ENCODE measurements at places on chromosomes 4 and X.

GRCh38 chr4:183602557-183603027, 56.4 kb downstream of the RWDD4 start:
- no peak for DNase-seq

- peak; percentile 52 for DNase-seq
These were observed 719.2 kb downstream of the FSTL5 start for GRCh38 chr4:161444626-161445025.

GRCh38 chr4:48777739-48778138, 2.3 kb downstream of the FRYL start:
- no peak for DNase-seq

GRCh38 chr4:83219344-83220331, 65.0 kb downstream of the COQ2 start:
- no peak for DNase-seq

DNA sequence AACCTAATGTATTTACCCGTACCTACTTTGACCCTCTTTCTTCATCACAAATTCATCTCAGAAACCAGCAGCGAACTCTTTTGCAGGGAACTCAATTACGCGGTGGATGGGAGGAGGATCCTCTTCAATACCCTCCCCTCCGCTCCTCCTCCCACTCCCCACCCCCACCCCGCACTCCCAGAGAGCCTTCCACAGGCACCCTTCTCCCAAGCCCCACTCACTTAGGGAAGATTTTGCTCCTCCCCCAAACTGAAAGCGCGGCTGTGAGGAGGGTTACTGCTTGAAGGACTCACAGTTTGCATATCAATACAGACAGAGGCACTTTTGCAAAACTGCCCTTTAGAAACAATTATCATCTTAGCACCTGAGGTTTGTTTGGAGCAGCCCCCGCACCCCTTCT, 960 bp upstream of the IL1RAPL1 start:
- peak; percentile 19 for DNase-seq

DNA sequence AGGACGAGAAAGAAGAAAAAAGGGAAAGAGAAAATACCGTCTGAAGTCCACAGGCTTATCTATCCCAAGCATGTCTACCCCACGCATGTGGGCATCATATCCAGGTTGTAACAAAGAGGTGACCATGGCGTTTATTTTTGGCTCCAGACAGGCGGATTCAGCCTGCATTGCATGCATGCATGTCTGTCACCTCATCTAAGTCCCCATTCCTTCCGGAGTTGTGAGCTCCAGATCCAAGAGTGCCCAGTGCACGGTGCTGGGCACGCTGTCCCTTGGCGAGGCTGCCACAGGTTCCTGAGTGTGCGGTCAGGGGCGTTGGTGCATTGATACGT, 905 bp upstream of the GALNTL6 start:
- DNase-seq, result no peak

GRCh38 chrX:148204195-148204594, 223.1 kb downstream of the FMR1NB start:
- DNase-seq, result no peak

DNA sequence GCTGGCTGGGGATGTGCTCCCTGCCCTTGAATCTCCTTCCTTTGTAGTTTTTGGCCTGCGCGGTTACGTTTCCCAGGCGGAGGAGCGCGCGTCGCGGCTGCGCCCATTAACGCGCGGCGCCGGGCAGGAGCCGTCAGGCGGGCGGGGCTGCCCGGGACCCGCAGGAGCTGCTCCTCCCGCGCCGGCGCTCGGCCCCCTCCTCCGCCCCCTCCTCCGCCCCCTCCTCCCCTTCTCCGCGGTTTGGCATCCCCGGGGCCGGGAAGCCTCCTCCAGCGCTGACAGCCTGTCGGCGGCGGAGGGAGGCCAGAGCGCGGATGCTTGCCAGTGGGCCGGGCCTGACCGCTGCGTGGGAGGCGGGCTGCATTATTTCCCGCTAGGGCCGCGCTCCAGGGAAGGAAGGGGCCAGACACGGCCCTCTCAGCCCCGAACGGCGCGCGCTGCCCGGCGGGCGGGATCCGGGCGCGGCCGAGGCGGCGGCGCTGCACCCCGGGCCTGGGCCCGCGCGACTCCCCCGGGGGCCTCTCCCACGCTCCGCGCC, at the start of gene DCLK2:
TSS of gene DCLK2 (plus strand) at position 405 of the 538 bp plus-strand sequence. CDS start 583 bp downstream, outside the sequence.
- DNase-seq, result peak; percentile 91

GRCh38 chrX:20527558-20528011, 260.9 kb upstream of the RPS6KA3 start:
- no peak for DNase-seq

GRCh38 chrX:51931566-51932150, 38.2 kb downstream of the MAGED1 start:
- peak; percentile 2 for DNase-seq

- DNase-seq, result no peak
These were observed 69.3 kb downstream of the ABCB7 start for GRCh38 chrX:75086731-75087195.

DNA sequence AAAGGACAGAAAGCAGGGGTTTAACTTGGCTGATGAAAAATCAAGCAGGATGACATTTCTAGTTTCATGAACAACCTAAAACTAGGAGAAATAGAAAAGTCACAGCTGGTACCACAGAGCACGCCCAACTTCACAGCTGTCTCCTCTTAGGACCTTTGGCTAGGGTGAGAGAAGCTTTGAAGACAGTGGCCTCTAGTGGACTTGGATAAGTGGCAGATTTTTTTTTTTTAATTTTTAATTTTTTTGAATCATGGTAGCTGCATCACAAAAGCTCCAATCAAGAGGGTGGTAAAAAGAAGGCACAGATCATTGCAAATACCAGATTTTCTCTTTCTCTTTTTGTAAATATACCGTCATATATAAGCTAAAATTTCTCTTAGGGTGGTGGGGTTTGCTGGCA, 20.2 kb upstream of the MAP3K15 start:
- DNase-seq, result peak; percentile 19

DNA sequence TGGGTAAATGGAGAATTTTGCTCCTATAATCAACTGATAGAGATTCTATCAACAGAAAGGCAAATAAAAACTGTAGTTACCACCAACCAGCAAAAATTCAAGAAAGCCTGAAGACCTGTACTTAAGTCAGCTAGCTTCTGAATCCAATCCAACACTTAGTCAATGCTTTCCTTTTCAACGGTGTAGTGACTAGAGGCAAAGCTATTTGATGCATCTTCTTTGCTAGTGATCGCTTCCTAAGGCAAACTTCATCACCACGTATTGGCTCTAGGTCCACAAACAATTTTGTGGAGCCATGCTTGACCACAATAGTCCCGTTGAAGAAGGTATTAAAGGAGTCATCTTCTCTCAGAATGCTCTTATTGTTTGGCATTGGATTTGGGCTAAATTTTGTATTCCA, 25.0 kb upstream of the UBA6 start:
- peak; percentile 59 for DNase-seq

- DNase-seq, result no peak
These were observed 177.7 kb downstream of the CRLF2 start for GRCh38 chrX:1034717-1035116.

DNA sequence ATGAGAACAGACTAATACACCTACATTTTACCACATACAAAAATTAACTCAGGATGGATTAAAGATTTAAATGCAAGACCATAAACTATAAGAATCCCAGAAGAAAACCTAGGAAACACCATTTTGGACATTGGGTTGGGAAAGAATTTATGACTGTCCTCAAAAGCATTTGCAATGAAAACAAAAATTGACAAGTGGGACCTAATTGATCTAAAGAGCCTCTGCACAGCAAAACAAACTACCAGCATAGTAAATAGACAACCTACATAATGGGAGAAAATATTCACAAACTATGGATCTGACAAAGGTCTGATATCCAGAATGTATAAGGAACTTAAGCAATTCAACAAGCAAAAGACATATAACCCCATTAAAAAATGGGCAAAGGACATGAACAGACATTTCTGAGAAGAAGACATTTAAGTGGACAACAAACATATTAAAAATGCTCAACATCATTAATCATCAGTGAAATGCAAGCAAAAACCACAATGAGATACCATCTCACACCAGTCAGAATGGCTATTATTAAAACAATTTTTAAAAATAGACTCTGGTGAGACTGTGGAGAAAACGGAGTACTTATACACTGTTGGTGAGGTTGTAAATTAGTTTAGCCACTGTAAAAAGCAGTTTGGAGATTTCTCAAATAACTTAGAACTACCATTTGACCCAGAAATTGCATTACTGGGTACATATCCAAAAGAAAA, 221.7 kb upstream of the DIPK2B start:
- peak; percentile 66 for DNase-seq

DNA sequence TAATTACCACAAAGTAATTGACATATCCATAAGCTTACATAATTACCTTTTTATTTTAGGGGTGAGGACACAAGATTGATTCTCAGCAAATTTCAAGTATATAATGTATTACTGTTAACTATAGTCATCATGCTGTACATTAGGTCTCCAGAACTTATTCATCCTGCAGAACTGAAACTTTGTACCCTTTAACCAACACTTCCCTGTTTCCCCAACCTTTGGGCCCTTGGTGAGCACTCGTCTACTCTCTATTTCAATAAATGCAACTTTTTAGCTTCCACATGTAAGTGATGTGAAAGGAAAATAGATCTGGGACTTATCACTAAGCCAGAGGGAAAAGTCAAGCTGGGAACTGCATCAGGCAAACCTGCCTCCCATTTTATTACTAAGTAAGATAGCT, 33.6 kb upstream of the CCNG2 start:
- no peak for DNase-seq

- DNase-seq, result no peak
These were observed 170.7 kb downstream of the ANKRD50 start for GRCh38 chr4:124541652-124542420.

DNA sequence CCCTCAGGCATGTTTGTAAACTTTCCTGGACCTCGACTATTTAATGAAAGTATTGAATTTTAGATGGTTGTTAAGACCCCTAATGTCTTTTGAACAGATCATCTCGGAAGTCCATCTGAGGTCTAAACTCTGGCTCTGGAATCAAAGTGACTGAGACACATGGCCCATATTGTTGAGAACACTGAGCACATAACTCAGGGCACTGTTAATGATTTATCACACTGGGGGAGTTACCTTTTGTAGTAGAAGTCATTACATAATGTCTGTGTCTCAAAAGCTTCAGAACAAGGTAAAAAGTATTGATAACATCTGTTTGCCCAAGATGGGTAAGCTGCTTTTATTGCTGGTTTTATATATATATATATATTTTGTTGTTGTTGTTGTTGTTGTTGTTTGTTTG, 103.4 kb upstream of the HS3ST1 start:
- no peak for DNase-seq

DNA sequence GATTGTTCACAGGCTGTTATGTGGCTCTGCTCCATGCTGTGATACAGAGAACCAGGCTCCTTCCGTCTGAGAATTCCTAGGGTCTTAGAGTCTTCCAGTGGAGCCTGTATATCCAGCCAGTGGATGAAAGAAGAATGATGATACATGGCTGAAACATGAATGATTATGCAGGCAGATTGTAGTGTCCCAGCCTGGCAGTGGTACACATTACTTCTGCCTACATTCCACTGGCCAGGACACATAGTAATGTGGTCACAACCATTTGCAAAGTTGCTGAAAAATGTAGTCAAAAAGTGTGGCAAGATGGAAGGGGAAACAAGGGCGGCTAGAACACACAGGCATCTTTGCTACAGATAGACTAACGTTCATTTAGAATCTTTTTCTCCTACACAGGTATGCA, 4.5 kb upstream of the GBA3 start:
- peak; percentile 44 for DNase-seq

DNA sequence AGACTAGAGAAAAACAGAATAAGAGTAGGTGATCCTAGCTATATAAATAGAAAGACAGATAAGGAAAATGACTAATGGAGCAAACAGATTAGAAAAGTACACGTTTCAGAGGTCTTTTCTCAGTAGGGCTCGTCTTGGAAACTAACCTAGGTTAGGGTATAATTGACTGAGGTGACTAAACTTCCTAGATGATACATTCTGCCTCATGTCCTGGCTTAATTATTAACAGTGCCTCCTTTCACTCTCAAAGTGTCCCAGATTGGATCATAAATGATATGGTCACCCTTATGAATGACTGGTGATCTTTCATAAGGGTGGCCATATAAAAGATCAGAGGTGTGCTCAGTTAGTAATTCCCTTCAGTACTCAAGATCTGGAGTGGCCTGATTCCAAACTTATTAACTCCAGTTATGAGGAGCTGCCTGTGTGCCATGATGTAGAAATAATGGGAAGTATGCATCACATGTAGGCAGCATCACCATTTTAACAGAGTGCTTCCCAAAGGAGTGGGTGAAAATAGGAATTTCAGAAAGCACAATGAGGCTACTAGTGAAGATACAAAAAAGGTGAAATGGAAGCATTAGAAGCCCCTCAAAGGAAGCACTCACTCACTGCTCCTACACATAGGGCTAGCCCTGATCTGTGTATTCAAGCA, 14.7 kb upstream of the GRIA3 start:
- DNase-seq, result no peak

- DNase-seq, result no peak
These were observed 277.9 kb downstream of the GBA3 start for GRCh38 chr4:22970665-22971064.

DNA sequence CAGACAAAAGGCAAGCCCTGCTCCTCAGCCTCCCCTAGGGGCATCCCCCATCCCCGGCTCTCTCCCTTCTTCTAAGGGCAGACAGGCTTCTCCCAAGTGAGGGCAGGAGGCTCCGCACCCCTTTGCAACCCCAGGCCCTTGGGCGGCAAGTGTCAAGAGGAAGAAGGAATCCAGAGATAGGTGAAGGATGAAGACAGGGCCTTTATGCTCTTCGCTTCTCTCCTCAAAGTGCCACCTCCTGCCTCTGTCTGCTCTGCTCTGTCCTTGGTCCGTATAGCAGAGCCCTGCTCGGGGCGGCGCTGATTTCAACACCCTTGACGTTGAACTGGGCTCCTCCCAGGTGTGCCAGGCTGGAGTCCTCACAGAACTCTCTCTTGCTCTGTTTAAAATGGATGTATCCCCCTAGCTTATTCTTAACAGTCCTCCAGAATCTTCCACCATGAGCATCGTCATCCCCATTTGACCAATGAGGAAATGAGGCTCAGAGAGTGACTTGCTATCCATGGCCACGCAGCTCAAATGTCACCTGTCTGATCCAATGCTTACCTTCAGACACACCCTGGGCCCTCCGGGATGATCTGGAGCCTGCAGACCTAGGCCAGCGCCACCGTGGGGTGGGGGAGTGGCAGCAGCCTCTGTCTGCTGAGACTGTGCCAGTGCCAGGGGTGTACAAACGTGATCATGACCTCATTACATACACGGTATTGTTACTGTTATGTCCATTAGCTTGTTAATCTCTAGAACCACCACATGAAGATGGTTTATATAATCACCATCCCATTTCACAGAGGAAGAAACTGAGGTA, 99.8 kb downstream of the PHKA2 start:
- no peak for DNase-seq

GRCh38 chr4:94798808-94799207, 41.1 kb downstream of the BMPR1B start:
- DNase-seq, result peak; percentile 82

All from fibroblast of upper back skin (primary cell).